ENCODE measurements at places on chromosomes 3 and 15.

DNA sequence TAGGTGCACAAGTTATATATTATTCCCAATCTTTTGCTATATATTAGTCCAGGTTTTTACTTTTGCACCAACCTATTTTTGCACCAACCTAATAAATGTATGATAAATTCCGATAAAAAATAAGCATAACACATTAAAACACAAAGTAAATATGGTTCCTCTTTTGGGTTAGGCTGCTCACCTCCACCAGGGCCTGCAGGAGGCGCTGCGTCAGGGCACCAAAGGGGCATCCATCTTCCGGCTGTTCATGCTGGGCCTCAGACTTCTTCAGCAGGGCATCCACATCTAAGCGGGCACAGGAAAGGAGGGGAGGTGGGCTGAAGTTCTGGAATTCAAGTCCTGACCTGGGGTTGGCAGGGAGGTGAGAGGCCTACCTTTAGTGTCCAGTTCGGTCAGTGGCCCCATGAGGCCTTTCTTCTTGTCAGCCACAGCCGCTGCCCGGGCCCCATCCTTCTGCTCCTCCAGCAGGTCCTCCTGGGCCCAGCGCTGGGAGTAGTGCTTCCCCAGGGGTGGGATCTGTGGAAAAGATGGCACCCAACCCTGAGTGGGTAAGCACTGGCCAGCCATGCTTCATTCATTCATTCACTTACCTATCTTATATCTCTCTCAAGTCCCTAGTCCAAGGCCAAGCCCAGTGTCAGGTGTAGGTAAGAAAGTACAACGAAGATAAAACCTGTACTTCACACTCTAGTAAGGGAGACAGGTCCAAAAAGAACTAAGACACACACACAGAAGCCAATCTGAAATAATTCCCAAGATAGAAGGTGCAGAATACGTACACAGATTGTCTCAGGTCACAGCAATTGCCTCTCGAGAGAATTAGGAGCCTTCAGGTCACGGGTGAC, 5.2 kb downstream of the TADA3 start:
- DNase-seq, result no peak

- DNase-seq, result peak; percentile 74
These were observed 14.5 kb downstream of the EMC4 start for GRCh38 chr15:34239151-34239808.

DNA sequence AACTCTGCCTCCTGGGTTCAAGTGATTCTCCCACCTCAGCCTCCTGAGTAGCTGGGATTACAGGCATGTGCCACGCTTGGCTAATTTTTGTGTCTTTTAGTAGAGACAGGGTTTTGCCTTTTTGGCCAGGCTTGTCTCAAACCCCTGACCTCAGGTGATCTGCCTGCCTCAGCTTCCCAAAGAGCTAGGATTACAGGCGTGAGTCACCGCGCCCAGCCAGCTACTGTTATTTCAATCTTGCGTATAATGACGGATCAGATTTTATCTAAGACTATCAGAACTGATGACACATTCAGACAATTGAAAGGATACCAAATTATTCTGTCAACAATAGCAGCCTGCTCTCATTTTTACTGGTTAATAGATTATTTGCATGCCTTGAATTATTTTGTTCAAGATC, 612.2 kb downstream of the ZIC1 start:
- DNase-seq, result no peak

GRCh38 chr3:1348547-1348946, 255.7 kb downstream of the CNTN6 start:
- DNase-seq, result no peak

- no peak for DNase-seq
These were observed 20.4 kb downstream of the UACA start for GRCh38 chr15:70742928-70743327.

DNA sequence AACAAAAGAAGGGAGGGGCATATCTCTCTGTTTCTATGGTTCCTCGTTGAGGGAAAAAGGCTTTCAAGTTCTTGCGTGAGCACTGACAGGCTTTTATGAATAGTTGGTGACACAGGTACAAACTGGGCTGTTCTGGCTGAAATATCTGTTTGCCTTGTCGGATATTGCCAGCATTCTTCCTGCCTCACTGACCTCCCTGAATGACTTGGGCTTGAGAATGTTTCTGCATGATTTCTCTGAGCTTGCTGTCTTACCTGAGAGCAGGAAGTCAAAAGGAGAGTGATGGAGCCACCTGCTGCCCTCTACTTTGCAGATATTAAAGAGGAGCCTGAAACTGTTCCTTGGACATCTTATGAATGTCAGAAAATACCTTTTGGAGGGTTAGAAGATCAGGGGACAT, 4.8 kb downstream of the GCNT3 start:
- DNase-seq, result no peak

DNA sequence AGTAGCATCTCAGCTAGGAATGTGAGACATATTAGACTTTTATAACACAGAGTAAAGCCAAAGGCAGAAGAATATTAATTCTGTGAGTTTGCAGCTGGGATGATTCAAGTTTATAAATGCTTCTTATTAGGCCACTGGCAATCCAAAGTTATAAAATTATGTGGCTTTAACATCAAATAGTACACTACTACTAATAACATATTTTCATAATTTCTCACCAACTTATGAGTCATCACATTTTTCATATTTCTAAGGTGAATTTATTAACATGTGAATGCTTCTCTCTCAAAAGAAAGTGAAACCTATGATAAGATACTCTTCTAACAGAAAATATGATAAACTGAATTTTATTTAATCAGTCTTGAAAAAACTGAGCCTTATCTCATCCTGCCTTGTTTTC, 1348.2 kb upstream of the ALCAM start:
- no peak for DNase-seq

DNA sequence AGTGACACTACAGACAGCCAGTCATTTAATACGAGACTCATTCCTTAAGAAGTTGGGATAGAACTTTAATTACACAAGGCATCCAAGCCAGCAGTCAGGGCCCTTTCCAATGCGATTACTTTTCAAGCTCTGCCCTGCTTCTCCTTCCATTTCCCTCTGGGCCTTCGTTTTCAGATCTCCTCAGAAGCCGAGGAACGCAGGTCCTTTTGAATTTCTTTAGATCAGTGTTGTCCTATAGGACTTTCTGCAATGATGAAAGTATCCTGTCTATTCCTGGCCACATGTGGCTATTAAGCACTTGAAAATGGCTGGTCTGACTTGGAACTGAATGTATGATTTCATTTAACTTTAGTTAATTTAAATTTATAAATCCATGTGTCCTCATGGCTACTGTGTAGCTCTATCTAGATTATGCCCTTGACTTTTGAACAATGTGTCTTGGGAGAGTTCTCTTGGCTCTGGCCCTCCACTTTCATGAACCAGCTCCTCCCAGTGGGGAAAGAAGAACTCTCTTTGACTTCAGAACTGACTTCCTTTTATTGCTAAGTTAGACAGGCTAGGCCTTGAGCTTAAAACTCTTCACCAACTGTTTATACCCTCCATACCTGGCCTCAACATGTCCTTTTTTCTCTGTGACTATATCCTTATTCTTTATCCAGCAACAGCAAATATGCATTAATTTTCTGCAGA, 22.6 kb downstream of the TGFBR2 start:
- no peak for DNase-seq

GRCh38 chr3:8625991-8626390, 18.6 kb downstream of the SSUH2 start:
- no peak for DNase-seq

DNA sequence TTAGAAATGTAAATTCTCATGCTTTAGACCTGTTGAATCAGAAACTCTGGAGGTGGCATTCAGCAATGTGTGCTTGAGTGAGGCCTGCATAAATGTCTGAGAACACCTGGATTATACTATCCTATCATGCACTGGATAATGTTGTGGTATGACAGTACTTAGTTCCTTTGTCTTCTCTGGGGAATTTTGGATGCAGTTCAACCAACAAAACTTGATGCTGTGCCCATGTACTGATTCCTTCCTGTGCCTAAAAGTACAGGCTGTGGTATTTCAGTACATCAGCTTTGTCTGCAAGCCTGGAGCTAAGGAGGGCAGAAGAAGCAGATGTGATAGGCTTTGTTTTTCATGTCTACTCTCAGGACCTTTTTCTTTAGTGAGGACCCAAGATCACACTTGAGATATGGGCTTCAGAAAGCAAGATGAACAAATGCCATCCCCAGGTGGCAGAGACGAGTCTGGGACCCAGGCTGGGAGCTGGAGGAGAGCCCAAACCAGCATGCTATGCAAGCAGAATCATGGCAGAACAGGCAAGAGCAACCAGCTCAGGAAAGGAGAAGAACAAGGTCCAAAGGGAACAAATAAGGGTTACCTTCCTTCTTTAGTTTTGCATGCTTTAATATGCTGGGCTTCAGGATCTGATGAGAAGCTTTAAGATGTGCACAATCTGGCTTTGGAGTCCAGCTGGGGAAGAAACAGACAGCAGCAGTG, 124.7 kb downstream of the MYRIP start:
- DNase-seq, result no peak

- DNase-seq, result no peak
These were observed 8.6 kb downstream of the TM4SF1 start for GRCh38 chr3:149368674-149369497.

GRCh38 chr15:63530752-63531299, 26.4 kb downstream of the USP3 start:
- no peak for DNase-seq

DNA sequence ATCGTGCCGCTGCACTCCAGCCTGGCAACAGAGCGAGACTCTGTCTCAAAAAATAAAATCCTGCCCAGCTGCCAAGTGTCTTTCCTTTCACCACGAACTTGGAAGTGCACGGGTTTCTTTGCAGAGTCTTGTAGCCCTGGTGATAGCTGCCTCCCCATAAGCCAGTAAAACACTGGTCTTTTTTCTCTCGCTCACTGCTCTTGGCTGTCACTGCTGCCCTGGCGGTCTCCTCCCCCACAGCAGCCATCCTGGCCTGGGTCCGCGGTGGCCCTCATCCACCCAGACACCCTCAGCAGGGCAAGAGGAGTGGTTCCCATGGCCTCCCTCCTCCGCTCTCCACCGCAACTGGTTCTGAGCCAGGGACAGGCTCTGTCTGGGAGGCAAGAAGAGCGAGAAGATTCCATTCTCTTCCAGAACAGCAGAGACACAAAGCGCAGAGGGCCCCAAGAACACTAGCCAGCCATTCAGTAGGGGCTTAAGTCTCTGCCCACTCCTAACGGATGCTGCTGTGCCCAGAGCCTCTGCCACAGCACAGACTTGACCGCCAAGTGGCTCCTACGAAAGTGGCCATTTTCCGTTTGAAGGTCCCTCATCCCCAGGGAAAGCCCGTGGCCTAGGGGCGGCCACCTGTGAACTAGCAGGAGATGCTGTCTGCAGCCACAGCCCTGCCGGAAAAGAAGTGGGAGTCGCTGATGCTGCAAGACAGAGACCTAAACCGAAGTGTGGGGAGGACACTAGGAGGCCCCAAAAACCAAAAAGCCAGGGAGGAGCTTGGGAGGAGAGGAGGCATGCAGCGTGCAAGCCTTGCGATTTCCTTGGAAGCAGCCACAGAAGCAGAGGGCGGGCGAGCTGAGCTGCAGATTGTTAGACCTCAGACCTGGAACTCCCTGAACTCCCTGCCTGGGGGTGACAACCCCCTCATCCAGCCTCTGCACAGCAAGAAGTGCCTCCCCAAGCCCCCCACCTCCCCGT, 44.1 kb downstream of the KLHL25 start:
- no peak for DNase-seq

DNA sequence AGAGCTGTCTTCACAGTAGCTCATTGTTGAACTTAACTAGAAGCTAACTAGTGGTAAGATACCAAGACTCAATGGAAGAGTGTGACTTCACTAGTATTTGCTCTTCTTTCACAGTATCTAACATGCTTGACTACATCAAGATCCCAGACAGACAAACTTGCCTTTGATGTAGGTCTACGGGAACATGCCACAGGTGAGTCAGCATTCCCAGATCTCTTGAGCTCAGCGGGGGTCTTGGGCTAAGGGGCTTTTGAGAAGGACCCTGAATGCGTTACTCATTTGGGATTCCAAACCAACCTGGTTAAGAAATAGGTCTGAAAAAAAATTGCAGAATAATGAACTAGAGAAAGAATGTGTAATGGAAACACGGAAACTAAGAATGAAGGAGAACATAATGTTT, 222.4 kb downstream of the RYR3 start:
- DNase-seq, result no peak

DNA sequence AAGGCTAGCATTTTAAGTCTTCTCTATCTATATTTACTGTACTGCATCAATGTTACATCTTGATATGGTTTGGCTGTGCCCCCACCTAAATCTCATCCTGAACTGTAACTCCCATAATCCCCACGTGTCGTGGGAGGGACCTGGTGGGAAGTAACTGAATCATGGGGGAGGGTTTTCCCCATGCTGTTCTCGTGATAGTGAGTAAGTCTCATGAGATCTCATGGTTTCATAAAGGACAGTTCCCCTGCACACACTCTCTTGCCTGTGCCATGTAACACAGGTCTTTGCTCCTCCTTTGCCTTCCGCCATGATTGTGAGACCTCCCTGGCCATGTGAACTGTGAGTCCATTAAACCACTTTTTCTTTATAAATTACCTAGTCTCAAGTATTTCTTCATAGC, 161.5 kb downstream of the TBC1D5 start:
- no peak for DNase-seq

DNA sequence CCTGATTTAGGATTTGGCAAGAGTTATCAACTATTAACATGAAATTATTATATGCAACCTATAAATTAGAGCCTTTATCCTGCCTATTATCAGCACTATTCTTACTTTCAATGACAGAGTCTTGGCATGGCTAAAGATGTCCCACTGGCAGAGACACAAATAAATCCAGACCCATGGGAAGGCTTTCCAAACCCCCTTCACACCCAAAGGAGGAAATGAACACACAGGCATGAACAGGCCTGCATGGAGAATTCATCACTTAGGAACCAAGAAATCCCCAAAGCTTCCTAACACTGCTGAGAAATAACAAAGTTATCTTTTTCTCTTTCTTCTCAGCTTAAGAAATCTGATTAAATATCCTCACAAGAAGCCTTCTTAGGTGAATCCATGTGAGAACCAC, 213.9 kb downstream of the OCA2 start:
- no peak for DNase-seq

DNA sequence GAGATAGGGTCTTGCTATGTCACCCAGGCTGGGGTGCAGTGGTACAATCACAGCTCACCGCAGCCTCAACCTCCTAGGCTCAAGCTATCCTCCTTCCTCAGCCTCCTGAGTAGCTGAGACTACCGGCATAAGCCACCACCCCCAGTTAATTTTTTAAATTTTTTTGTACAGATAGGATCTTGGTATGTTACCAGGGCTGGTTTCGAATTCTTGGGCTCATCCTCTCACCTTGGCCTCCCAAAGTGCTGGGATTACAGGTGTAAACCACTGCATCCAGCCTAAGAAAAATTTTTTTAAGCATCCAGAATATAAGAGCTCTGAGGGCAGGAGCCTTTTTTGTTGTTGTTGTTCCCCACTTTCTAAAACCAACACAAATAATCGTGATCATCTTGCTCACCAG, 14.4 kb upstream of the MAP6D1 start:
- no peak for DNase-seq

DNA sequence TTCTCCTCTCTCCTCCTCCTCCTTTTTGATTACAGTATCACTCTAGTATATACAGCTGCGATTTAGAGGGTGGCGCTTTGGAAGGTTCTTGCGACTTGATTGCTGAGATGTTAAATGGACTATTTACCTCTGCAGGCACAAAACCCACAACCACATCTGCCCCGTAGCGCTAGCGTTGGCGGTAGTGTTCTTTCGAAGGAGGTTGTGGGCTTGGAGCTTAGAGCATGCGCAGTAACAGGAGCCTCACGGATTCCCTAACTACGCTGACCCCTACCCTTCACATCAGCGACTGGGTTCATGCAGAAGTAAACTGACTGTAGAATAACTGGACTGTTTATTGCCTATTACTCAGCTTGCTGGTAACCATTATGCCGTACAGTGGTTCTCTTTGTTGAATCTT, 58.0 kb downstream of the CGGBP1 start:
- no peak for DNase-seq

- no peak for DNase-seq
These were observed 39.0 kb downstream of the SPESP1 start for GRCh38 chr15:68969298-68969697.

Measured in GM04503 (cell line).